ENCODE measurements at places on chromosomes 4 and X.

- no peak for DNase-seq
These were observed 23.7 kb downstream of the CDS1 start for GRCh38 chr4:84606645-84607044.

DNA sequence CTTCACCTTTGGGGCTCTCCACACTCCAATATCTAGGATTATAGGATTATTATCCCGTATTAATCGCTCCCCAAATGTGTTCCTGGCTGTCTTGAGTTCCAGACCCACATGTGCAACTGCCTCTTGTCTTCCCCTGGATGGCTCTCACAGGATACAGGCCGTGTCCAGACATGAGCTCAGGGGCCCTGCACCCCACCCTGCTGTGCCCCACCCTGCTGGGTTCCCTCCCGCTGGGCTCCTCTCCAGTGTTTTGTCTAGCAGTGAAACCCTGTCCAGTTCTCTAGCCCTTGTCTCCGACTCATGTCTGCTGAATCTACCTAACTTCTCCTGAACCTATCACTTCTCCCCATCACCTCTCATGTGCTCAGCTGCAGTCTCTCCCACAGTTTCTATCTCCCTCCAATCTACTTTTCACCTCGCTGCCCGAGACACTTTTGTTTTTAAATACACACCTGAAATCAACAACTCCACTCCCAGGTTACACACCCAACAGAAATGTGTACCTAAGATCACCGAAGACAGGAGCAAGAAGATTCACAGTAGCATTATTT is 2.0 kb downstream of the RNF212 start:
- no peak for DNase-seq

GRCh38 chrX:154457491-154458115 is 478 bp upstream of the PLXNA3 start:
- DNase-seq, result peak; percentile 71

DNA sequence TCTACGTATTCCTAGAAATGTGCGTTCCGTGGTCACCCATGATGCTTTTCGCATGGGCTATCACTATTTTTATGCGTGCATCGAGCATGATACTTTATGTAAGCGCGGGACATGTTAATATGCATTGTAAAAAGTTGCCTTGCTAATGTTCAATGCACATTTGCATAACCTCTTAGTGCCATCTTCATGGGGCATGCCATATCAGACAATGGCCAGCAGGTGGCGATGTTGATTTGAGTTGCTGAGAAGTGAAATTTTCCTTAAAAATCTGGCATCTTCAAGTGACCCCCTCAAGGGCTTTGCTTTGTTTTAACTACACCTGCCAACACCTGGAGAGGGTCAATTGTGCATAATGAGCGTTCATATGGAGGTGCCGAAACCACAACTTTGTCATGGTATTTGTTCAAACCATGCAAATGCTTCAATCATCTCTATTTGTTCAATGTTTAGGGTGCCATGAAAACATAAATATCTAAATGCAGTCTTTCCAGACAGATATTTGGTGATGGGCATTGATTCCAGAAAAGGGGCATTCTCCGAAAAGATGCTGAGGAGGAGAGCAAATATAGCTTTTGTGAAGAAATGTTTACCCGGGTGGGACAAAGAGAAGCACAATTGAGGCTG is 833.9 kb upstream of the PRKX start:
- DNase-seq, result peak; percentile 66

DNA sequence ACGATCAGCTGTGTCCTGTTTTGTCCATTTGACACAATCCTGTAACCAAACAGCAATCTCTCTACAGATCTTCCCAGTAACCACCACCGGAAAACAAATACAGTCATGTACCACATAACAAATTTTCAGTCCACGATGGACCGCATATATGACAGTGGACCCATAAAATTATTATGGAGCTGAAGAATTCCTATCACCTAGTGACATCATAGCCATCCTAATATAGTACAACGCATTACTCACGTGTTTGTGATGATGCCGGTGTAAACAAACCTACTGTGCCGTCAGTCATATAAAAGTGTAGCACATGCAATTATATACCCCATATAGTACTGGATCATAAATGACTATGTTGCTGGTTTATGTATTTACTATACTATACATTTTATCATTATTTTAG is 133.7 kb upstream of the EDNRA start:
- no peak for DNase-seq

DNA sequence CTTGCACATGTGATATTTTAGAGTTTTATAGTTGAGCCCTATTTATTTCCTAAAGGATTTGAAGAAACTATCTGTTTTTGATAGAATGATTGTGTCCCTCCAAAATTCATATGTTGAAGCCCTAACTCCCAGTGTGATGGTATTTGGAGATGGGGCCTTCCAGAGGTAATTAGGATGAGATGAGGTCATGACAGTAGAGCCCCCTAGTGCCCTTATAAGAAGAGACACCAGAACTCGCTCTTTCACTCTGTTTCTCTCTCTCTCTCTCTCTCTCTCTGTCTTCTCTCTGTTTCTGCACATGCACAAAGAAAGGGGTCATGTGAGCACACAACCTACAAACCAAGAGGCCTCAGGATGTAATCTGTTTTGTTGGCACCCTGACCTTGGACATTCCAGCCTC is 921.9 kb upstream of the DIAPH2 start:
- no peak for DNase-seq

GRCh38 chrX:131217989-131218388 is 71.1 kb downstream of the IGSF1 start:
- no peak for DNase-seq

- DNase-seq, result no peak
These were observed 63.7 kb downstream of the MAML3 start for GRCh38 chr4:140090215-140090731.

DNA sequence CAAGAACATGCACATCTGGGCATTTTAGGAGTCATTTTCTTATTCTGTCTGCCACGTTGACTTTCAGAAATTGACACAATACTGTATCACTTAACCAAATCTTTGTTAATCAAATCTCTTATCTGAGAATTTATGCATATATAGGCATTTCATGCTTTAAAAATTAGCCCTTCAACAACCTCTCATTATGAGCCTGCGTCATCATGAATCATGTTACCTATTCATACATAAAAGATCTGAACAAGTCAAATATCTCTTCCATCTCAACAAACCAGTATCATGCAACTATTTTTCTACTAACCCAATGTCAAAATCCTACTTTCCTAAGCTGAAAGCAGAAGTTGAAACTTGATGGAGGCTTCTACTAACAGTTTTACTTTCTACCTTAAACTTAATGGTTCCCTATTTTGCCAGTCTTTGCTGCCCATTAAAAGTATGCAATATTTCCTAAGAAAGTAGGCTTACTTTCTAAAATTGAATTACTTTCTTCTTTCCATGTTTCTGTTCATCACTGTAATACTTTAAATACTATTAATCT is 1.8 kb downstream of the ADAM29 start:
- DNase-seq, result no peak

DNA sequence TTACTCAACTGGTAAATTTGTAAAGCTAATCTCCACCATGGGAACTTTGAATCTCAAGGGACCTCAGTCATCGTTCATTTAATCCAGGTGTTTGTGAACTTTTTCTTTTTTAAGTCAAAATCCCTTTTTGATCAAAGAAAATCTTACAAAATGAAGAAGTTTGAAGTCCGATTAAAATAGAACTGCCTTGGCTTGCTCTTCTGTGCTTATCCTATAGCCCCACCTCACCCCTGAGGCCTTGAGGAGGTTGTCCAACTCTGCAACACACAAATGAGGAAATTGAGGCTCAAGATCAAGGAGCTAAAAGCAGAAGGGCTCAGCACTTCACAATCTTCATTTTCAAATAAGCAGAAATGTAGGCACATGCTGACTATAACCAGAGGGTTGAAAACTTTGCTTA is 240.3 kb upstream of the SFRP2 start:
- no peak for DNase-seq

GRCh38 chr4:138951764-138952163 is 63.8 kb upstream of the NOCT start:
- DNase-seq, result no peak

DNA sequence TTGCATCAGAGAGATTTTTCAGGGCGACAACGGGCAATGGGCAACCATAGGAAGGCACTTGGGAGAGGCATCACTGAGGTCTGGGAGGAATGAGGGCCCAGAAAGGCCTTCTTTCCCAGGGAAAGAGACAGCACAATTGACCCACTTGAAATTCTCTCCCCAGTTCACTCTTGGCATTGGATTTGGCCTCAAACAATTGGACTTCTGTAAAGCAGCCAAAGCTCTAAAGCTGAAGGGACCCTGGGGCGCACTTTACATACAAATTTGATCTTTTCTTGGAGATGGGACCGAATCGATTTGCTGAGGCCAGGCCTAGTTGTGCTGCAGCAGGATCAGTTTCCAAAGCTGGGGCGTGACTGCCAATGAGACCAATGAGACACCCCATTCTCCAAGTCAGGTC is 3.2 kb downstream of the ARHGAP36 start:
- DNase-seq, result no peak

DNA sequence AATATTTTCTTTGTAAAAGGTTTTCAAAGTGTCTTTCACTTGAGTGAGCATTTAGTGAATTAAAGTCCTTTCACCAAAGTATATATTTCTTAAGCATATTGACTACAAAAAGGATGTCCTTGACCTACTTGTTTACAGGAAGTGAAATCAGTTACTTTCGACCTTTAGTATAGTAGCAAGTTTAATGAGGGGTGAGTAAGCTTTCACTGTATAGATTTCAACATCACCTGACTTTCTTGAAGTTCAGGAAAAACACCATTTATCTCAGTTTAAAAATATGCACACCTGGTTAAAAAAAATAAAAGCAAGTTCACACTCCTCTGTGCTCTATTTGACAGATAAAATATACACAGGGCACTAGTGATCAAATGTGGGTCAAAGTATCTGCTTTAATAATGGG is 88.1 kb downstream of the CCSER1 start:
- no peak for DNase-seq

DNA sequence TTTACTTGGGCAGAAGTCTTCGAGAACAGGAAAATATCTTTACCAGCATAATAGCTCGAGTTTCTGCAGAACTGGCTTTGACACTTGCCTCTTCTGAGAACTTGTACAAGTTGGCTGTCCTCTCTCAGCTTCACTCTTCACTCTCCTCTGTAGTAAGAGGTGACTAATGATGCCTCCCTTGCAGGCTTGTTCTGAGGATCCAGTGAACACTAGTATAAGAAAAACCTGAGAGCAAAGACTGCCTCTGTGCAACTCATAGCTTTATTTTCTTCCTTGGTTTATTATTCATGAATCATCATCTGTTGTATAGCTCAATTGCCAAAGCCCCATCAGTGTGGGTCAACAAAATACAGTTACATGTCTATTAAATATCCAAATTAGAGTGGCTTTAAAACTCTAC is 266.7 kb upstream of the CLNK start:
- DNase-seq, result no peak

- peak; percentile 83 for DNase-seq
These were observed 665.5 kb downstream of the CCSER1 start for GRCh38 chr4:90792696-90793095.

- DNase-seq, result no peak
These were observed 198.2 kb upstream of the CXorf66 start for GRCh38 chrX:140163371-140164159.

- DNase-seq, result no peak
These were observed 25.2 kb upstream of the GLOD5 start for GRCh38 chrX:48736303-48736702.

DNA sequence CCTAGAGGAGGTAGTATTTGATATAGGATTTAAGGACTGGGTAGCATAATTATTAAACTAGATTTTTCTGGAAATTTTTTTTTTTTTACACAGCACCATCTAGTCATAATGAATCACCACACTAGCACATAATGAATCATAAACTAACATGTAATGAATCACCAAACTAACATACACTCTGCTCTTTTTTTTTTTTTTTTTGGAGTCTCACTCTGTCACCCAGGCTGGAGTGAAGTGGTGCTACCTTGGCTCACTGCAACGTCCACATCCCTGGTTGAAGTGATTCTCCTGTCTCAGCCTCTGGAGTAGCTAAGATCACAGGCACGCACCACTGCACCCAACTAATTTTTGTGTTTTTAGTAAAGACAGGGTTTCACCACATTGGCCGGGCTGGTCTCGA is 92.5 kb downstream of the FAM13A start:
- no peak for DNase-seq

DNA sequence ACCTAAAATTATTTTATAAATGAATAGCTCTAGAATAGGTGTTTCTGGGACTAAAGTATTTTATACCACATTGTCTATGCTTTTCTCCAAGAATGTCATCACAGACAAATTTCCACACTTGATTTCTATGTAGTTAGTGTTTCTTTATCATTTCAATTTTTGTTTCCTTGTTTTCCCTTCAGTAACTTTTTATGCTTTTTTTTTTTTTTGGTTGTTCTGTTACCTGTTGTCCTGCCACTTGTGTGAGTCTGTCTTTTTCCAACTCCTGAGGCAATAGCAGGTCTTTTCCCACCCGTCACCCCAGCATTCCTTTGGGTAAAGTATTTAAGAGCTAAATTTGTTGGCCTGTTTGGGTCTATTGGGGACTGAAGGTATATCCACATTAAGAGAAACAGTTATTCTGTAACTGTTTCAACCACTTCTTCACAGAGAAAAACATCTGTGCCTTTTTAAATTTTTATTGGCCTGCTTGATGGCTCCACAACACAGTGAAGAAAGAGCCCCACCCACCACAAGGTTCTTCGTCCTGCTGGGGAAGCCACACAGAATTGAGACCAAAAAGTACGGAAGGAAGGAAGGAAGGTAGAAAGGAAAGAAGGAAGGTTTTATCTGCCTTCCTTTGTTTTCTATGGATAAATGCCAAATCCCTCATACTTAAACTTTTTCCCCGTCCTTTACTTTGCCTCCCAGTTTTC is 17.7 kb upstream of the GPC3 start:
- DNase-seq, result no peak

DNA sequence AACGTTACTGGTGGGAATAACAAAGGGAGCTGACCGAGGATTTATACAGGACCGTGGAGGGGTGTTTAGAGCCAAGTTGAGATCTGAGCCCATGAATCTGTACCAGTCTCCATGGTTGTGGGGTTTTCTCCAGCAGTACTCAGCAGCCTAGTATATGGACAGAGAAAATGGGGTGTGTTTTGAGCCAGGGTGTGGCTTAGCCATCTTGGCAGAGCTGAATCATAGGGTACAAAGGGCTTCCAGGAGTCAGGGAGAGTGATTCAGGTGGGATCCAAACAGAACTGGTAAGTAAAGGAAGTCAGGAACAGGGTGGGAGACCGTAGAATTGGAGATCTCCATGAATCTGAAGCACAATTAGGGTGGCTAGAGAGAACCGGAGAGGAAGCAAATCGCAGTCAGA is 7.4 kb upstream of the HPRT1 start:
- no peak for DNase-seq

Measured in erythroblast (primary cell).